ENCODE measurements at places on chromosomes 12 and 14. TPM values are rescaled to one million over a fixed set of nuclear protein-coding genes. Genes with fewer than 3 reads are reported as not detected.

FAIM2 gene
- total RNA-seq, result not detected

BMP4 gene
- total RNA-seq, result 0.44 TPM

PDE3A gene
- total RNA-seq, result not detected

DPPA3 gene
- total RNA-seq, result not detected

INSM2 gene
- total RNA-seq, result not detected

FAR2 gene
- total RNA-seq, result not detected

TMEM63C gene
- total RNA-seq, result 0.83 TPM

DHRS2 gene
- not detected for total RNA-seq

RDH5 gene
- total RNA-seq, result 30.4 TPM

OAS3 gene
- 13.6 TPM for total RNA-seq

AVPR1A gene
- not detected for total RNA-seq

CLEC4A gene
- 2.9 TPM for total RNA-seq

LEMD3 gene
- total RNA-seq, result 62.1 TPM

NGB gene
- not detected for total RNA-seq

JPH4 gene
- not detected for total RNA-seq

WNT1 gene
- total RNA-seq, result 0.52 TPM

SSPN gene
- not detected for total RNA-seq

ALDH1L2 gene
- total RNA-seq, result 0.14 TPM

CRIP1 gene
- total RNA-seq, result 98.1 TPM

TMTC1 gene
- total RNA-seq, result not detected

YARS2 gene
- 19.2 TPM for total RNA-seq

KRT74 gene
- not detected for total RNA-seq

NDRG2 gene
- 30.8 TPM for total RNA-seq

GOLGA5 gene
- 22.4 TPM for total RNA-seq

HSPA2 gene
- total RNA-seq, result 2.3 TPM

OR4E2 gene
- total RNA-seq, result not detected

KRT85 gene
- total RNA-seq, result not detected

PPP1R1A gene
- not detected for total RNA-seq

GUCY2C gene
- total RNA-seq, result not detected

CIROP gene
- total RNA-seq, result not detected

PARPBP gene
- 1.3 TPM for total RNA-seq

BDKRB2 gene
- not detected for total RNA-seq

TAS2R31 gene
- 2.8 TPM for total RNA-seq

HHIPL1 gene
- 0.34 TPM for total RNA-seq

DPY19L2 gene
- total RNA-seq, result 16.7 TPM

PPP4R4 gene
- 1.5 TPM for total RNA-seq

TDRD9 gene
- 0.22 TPM for total RNA-seq

MYO1H gene
- total RNA-seq, result not detected

RPL36AL gene
- total RNA-seq, result 259 TPM

BHLHE41 gene
- 0.44 TPM for total RNA-seq

HOTAIR gene
- not detected for total RNA-seq

GZMB gene
- 0.49 TPM for total RNA-seq

POTEM gene
- not detected for total RNA-seq

RNFT2 gene
- 6.8 TPM for total RNA-seq

ZBTB1 gene
- total RNA-seq, result 88.9 TPM

CELA1 gene
- 2.5 TPM for total RNA-seq

TAS2R14 gene
- 3.5 TPM for total RNA-seq

NID2 gene
- total RNA-seq, result not detected

TEX22 gene
- total RNA-seq, result 8.2 TPM

GPRC5D gene
- not detected for total RNA-seq

TSPAN9 gene
- 1.2 TPM for total RNA-seq
